ENCODE measurements at places on chromosomes 12 and 14.

DNA sequence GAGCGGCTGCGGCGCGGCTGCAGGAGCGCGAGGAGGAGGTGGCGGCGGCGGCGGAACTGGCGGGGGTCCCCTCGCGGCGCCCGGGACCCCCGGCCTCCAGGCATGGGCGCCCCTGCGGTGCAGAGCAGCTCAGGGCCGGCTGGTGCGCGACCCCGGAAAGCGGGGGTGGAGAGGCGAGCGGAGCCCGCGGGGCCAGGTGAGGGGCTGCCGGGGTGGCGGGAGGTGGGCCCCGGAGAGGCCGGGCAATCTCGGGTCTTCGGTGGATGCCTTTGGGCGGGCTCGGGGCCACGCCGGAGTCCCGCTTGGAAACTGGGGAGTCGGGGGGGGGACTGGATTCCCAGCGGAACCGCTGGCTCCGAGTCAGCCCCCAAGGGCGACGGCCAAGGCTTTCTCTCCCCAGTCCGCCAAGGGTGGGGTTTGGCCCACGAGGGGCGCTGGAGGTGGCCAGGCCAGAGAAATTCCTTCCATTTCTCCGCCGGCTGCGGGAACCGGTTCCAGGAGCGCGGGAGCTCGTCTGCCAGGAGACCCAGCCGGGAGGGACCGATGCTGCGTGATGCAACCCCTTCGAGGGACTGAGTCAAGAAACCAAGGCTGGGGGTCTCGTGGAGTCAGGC, 13.9 kb upstream of the NR4A1 start:
- no peak for DNase-seq

DNA sequence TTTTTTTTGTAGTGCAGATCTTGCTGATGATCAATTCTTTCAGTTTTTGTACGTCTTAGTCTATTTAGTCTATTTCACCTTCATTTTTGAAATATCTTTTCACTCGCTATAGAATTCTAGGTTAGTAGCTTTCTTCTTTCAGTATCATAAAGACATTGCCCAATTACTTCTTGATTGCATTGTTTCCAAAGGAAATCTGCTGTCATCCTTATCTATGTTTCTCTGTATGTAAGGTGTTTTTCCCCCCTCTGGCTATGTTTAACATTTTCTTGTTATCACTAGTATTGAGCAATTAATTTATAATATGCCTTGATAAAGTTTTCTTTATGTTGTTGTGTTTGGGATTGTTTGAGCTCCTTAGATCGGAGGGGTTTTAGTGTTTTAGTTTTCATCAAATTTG, 171.9 kb downstream of the BMP4 start:
- DNase-seq, result no peak

DNA sequence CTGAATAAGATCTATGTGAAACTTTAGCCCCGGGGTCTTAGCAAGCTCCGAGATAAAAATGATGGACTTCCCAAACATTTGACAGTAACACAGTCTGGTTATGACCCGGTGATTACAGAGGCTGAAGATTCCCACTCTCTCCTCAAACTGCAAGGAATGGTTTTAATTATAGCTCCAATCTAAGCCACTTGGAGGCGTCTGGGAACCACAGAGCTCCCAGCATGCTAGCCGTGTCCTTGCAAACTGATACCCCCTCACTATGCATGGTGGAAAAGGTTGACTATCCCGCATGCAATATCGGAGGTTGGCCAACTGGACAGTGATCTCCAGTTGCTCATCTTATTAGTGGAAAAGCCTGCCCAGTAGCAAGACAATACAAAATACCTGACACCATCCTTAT, 76.5 kb upstream of the GRIN2B start:
- no peak for DNase-seq

DNA sequence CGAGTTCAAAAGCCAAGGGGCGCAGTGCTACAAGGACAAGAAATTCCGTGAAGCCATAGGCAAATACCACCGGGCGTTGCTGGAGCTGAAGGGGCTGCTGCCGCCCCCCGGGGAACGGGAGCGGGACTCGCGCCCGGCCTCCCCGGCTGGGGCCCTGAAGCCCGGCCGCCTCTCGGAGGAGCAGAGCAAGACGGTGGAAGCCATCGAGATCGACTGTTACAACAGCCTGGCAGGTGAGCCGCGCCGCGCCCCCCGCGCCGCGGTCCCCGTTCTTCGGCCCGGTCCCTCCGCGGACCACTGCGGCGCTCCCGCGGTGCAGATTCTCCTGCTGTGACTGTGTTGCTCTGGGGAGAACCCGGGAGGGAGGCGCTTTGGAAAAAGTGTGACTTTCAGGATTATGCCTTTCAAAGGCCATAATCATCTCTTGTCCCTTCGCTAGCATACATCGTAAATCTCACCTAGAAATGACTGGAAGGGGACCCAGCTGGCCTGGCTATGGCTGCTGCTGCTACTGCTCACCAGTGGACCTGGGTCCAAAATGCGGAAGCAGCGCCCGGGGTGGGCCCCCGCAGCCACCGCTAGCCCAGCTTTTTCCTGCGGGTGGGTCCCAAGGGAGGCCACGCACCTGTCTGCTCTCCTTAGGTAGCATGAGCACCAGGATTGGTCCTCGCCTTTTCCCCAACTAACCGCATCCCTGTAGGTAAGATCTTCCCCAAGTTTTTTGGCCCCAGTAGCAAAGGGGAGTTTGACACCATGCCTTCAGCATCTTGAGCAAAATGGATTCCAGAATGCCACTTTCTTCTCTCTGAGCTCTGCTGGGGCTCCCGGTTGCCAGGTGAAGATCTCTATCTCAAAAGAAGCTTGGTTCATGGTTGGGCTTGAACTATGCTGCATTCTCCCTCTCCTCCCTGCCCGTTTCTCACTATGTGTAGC, 853 bp downstream of the TTC9 start:
- peak; percentile 14 for DNase-seq

DNA sequence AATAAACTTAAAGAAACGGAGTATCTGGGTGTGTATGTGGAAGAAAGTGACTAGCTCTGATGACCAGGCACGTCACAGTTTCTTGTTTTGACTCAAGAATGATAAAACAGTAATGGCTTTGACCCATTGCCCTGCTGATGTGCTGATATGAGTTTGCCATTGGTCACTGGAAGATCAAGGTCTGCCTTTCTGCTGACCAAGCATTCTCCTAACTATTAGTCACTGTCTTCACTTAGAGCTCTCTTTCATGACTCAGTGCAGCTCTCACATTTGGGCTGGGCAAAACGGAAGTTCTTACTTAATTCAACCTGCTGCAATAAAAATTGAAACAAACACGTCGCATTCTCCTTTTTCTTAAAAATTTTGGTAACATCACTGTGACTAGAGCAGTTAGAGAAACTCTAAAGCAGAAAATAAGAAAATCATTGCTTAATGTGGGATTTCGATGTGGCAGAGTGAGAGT, 366.7 kb downstream of the BTG1 start:
- DNase-seq, result no peak

DNA sequence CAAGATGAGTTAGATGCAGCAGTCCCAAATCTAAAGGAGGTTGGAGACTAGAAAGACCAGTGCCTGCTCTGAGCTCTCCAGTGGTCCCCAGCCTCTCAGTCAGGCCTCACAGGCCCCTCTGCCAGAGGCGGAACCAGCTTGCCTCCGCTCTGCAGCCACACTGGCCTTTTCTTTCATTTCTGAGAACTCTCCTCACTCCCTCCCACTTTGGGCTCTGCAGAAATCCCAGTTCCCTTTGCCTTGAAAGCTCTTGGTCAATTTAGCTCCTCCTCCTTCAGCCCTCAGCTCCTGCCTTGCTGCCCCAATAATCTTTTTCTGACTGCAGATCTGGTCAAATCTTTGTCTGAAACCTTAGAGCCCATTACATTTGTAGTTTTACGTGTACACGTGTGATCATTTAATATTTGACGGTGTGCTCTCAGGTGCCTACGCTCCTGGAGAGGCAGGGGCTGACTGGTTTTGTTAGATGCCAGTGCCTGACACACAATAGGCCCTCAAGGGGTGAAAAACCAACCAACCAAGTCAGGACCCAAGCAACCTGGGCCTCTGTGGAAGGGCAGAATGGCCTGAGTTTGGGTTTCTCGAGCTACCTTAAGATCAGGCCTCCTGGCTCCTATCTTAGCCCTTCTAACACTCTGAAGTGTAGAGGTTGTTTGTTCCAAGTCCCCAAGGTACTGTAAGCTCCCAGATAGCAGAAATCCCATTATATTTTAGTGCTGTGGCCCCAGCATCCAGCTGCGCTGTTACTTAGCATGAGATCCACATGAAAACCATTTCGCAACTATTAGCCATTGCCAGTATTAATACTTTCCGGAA, 1.1 kb upstream of the NUDT4 start:
- DNase-seq, result no peak

- DNase-seq, result no peak
Observed at GRCh38 chr14:61221906-61222305, 59.2 kb downstream of the TMEM30B start.

Measured in endothelial cell (in vitro differentiated cells).